ENCODE measurements at places on chromosomes 11 and 22.

- DNase-seq: no peak
These were observed 18.4 kb upstream of the PDE2A start for GRCh38 chr11:72692498-72693237.

GRCh38 chr11:73271936-73272679 lies at the start of gene P2RY6:
TSS of gene P2RY6 (plus strand) at chr11:73272338. CDS start at chr11:73296519, 24,181 bp downstream.
- DNase-seq: peak; percentile 78

GRCh38 chr11:121881806-121882205 lies 234.2 kb downstream of the BLID start:
- DNase-seq: peak; percentile 47

- peak; percentile 25 for DNase-seq
These were observed 33.4 kb downstream of the MIAT start for GRCh38 chr22:26690654-26691376.

DNA sequence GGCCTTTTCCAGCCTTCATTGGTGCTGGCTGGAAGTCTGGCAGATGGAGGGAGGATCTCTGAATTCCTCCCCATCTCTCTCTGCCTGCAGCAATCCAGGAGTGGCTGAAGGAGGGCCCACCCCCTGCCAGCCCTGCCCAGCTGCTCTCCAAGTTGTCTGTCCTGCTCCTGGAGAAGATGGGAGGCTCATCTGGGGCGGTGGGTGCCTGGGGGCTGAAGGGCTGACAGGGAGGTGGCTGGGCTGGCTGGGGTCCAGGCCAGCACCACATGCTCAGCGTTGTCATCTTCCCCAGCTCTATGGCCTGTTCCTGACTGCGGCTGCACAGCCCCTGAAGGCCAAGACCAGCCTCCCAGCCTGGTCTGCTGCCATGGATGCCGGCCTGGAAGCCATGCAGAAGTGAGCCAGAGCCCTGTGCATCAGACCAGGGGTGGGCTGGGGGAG lies 12.2 kb downstream of the TKFC start:
- DNase-seq: no peak

- DNase-seq: no peak
These were observed 30.4 kb downstream of the BSX start for GRCh38 chr11:122951211-122951610.

GRCh38 chr11:26573896-26574295 lies 1.8 kb upstream of the MUC15 start:
- no peak for DNase-seq

DNA sequence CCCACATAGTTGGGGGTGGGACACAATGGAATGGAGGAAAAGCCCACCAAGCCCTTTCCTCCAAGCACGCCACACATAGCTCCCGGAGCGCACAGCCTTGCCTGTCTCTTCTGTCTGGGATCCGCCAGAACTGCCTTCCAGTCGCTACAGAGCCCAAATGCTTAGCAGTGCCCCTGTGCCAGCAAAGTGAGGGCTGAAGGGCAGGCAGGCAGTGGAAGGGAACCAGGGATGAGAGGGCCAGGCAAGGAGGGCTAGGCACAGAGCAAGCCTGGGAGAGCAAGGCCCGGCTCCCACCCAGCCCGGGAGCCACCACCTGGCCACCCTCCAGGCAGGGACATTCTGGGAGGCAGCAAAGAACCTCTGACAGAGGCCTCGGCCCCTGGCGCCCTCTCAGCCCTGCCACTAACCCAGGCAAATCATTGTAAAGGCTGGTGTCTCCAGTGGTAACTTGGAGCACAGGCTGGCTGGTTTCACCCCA lies 32.5 kb downstream of the PPP2R1B start:
- DNase-seq: no peak

DNA sequence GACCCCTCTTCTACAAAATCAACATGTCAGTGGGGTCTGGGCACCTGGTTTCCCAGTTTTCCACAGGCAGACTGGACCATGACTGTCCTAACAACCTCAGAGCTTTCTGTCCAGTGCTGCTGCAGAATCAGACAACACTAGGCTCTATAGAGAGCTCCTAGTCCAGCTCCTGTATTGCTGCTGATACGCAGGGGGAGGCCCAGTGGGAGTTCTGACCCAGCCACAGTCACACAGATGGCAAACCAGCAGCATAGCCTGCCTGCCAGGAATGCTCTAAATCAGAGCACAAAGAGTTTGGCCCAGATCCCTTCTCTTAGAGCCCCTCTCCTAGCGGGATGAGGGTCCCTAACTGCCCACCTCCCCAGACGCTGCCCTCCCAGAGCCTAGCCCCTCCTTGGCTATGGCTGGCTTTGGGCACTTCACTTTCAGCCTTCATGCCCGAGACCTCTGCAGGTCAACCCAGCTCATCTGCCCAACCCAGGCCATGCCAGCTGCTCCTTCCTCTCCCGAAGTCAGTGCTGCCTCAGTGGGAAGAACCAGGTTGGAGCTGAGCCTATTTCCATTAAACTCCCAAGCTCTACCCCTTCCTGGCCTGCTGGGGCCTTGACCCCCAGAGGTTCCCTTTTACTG lies 15.8 kb upstream of the SLCO2B1 start:
- DNase-seq: no peak

- no peak for DNase-seq
These were observed 25.9 kb upstream of the ROBO3 start for GRCh38 chr11:124839128-124839971.

- no peak for DNase-seq
These were observed 16.1 kb upstream of the BRSK2 start for GRCh38 chr11:1373536-1374214.

DNA sequence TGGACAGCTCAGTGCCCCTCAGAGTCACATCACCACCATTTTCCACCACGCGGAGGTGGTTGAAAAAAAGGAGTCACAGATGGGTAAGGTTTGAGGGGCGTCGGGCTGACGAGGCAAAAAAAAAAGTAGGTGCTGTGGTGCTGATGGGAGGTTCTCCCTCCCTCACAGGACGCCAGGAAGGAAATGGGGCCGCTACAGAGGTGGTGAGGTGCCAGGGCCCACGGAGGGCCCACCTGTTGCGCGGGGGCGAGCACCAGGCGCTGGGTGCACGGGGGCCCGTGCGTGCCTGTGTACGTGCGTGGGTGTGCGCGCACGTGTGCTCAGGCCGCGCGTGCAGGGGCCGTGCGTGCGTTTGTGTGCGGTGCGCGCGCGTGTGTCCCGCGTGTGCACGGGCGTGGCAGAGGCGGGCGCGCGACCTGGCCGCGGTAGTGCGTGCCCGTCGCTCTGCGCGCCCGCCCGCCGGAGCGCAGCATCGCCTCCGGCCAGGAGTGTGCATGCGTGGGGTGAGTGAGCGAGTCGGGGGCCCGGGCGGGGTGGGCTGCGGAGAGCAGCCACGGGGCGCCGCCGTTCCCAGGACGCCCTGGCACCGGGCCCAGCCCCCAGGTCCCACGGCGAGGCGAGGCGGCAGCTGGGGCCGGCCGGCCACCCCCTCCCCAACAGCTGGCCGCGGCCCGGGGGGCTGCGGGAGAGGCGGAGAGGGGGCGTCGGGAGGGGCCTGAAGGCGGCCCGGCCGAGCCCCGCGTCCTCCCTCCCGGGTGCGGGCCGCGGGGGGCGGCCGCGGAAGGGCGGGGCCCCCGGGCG lies 2.8 kb downstream of the PDGFB start:
- no peak for DNase-seq

- DNase-seq: no peak
These were observed 7.3 kb downstream of the ADORA2A start for GRCh38 chr22:24434471-24435322.

DNA sequence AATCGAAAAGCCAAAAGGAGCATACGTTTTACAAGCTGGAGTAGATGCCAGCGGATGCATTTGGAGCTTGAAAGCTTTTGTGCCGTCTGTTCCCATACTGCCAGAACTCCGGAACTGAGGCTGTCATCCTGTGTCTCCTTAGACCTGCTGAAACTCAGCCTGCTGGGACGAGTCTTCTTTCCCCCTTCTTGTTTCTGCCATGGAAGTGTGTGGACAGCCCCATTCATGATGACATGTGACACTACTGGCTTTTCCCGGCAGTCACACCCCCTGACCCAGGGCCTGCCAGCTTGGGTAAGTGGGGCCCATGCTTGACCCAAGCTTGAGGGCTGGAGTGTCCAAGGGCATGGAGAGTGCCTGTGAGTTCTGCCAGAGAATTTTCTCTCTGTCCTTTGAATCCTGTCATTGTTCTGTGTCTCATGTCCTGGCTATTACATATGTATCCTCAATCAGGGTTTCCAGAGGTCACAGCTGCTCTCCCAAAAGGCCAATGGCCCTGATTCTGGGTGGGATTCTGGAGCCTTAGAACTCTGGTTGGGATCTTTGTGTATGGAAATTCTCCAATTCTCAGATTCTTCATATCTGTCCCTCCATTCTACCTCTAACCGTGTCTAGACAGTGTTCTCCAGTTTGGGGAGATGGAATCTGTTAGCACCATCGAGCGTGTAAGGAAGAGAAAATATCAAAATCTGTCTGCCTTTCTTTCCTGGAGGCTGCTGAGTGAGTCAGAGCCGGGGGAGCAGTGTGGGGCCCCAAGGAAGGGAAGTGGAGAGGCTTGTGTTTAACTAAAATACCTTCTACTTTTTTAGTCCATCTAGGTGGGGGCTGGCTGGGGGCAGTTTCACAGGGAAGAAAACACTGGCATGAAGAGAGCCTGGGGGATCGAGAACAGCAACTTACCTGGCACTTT lies 73.2 kb downstream of the KIAA1671 start:
- DNase-seq: peak; percentile 85

DNA sequence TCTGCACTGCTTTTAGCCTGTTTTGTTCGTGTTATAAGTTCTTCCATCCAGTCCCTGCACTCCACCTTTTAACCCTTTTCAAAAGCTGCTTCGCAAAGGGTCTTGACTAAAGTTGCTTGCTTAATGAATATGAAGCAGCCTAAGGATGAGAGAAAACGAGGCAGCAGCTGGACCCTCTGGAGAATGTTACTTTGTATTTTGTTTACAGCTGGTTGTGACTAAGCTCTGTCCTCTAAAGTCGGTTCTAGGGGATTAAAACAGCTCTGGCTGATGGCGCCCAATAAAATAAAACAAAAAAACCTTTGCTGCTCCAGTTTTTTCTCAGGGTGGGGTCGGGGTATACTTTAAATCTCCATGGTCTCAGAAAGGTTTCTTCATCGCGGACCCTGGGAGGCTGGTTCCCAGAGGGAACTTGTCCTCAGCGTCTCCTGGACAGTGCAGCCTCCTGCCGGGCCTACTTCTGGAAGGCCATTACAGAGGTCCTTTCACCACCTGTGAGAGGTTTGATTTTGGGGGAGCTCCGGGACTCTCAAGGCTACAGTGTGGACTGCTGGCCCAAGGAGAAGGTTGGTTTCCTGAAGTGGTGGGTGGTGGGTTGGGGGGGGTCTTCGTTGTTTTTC lies 836 bp upstream of the RBM4 start:
- DNase-seq: no peak

DNA sequence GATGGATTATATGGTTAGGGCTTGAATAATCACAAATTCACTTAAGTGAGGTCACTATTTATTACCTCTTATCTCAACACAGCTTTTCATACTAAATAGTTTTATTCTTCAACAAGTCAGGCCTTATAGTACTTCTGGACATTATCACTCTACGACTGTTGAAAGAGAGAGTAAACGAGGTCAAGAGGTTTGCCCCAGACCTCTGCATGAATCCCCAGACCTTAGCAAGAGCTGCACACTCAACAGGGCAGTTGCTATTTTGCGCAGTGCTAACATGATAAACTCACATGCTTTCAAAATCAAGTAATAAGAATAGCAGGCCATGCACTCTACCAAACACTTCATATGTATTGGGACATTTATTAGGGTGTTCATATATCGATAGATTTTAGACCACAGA lies 60.5 kb downstream of the DDI1 start:
- DNase-seq: no peak
